ENCODE measurements at places on chromosomes 5 and 9.

- DNase-seq = no peak
These were observed 50.7 kb upstream of the TNFSF8 start for GRCh38 chr9:114981063-114981462.

GRCh38 chr5:27855491-27855890 lies 817.1 kb upstream of the CDH9 start:
- no peak for DNase-seq

DNA sequence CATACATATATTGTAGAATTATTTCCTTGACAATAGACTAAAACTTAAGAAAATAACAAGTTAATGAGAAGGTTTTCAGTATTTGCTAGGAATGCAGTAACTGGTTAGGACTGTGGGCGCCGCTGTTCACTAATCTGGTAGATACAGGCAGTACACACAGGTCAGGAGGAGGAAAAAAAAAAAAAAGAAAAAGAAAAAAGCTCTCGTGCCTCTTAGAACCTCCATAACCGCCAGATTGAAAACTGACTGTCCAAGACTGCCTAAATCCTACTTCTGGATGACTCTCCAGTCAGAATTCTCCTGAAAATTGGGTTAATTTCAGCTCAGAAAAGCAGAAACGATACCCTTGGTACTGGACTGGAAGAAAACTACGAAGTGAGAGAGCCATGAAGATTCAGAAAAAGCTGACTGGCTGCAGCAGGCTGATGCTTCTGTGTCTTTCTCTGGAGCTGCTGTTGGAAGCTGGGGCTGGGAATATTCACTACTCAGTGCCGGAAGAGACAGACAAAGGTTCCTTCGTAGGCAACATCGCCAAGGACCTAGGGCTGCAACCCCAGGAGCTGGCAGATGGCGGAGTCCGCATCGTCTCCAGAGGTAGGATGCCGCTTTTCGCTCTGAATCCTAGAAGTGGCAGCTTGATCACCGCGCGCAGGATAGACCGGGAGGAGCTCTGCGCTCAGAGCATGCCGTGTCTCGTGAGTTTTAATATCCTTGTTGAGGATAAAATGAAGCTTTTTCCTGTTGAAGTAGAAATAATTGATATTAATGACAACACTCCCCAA lies at the start of gene PCDHGA1:
Gene PCDHGA1, plus strand, starts transcription at position 216 of the 782 bp plus-strand sequence.
- no peak for DNase-seq

DNA sequence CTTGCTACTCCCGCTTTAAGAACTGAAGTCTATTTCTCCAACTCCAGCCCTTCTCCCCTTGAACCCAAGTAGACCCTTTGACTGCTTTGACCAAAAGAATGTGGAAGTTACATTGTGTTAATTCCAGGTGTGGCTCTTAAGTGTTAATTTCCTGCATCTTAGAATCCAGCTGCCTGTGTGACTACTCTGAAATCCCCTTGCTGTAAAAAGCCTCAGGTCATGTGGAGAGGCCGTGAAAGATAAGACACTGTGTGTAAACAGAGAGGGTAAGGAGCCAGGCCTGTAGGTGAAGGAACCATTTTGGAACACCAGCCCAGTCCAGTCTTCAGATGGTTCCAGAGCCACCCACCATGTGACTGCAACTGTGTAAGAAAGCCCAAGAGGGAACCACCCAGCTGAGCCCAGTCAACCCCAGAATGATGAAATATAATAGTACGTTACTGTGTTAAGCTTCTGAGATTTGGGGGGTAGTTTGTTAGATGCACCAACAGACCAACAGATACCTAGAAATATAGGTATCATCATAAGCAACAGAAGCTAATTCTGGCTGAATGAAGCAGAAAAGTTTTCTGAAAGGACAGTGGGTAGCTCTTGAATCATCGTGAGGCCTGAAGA lies 59.4 kb upstream of the CCDC112 start:
- no peak for DNase-seq
